Activated CD4-positive, alpha-beta T cell treated with anti-CD3 and anti-CD28 coated beads, Interleukin-2, Interleukin-4, amounts not matched to agents 100 ng/mL and 50 ng/mL, durations not matched to agents 16 hours and 8 hours (primary cell): ENCODE measurements at places on chromosomes 5 and 9.

DNA sequence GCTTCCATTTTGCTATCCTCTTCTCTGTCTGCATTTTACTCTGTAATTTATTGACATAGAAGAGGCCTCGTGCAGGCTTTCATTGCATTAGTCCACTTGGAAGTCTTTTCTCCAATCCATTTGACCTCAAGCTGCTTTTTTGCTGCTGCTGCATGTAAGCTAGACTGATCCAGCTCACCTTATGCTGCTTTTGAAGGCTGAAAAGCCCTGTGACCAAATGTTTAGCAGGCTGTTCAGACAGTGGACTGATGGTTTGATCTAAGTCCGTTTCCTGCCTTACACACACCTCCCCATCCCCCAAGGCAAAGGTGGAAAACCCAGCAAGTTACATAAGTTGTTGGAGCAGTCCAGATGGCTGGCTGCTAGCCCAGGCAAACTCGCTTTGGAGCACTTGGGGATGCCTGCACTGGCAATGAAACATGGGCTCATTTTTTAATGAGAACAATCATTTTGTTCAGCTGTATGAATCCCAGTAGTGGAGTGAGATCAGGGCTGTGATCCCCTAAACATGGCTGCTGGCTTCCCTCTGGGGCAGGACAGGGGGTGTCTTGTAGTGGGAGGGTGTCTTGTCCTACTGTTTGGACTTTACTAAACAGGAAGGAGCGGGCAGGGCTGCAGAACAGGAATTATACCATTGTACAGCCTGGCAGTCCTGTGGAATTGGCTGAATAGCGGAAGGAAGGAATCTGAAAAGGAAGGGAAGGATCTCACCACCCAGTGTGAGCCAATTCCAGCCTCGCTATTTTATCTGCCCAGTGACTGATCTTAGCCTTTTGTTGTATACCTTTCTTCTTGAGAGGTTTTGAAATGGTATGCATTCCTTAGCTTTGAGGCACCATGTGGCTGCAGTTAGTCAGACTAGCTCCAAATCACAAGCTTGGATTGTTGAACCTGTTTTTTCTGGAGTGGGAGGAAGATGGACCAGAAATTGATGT lies 212.0 kb downstream of the ARHGAP26 start:
- DNase-seq: no peak

- no peak for DNase-seq
Measured at GRCh38 chr5:138610415-138610917, 35.3 kb upstream of the HSPA9 start.

- no peak for DNase-seq
Measured at GRCh38 chr5:60533789-60534188, 166.2 kb downstream of the DEPDC1B start.

DNA sequence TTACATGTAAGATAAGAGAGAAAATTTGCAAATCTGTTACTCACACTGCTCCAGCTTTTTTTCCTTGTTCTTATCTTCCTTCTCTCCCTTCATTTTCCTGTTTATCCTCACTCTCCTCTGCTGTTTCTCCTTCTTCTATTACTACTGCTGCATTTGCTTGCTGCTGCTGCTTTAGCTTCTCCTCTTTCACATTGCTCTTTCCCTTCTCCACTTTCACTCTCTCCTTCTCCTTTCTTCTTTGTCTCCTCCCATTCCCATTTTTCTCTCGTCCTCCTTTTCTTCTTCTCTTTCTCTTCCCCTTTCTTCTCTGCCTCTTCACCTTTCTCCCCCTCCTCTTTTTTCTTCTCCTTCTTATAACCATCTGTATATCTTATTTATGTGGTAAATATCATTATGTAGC lies 288.6 kb downstream of the CDH9 start:
- DNase-seq: no peak

- DNase-seq: no peak
Measured at GRCh38 chr5:59522201-59522831, 371.2 kb downstream of the PDE4D start.
